ENCODE measurements at places on chromosomes 7 and 10.

- no peak for DNase-seq
Observed at GRCh38 chr10:14481752-14482151, 151.0 kb upstream of the FRMD4A start.

- no peak for DNase-seq
Observed at GRCh38 chr7:2869981-2870380, 25.9 kb upstream of the GNA12 start.

DNA sequence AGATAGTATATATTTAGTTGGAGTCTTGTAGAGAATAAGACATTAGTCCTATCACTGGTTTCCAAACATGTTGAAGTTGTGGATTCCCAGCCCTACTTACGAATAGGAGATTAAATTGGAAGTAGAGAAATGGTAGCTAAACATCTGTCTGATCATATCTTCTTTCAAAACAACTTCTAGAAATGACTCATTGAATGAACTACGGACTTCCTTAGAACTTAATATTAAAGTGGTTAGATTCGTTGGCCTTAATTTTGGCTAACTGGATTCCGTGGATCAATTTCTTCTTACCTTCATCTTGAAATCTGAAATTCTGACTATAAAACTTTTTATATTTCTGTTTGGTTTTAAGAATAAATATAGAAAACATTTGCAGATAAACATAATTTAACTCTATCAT, 3.4 kb downstream of the PHF14 start:
- no peak for DNase-seq

DNA sequence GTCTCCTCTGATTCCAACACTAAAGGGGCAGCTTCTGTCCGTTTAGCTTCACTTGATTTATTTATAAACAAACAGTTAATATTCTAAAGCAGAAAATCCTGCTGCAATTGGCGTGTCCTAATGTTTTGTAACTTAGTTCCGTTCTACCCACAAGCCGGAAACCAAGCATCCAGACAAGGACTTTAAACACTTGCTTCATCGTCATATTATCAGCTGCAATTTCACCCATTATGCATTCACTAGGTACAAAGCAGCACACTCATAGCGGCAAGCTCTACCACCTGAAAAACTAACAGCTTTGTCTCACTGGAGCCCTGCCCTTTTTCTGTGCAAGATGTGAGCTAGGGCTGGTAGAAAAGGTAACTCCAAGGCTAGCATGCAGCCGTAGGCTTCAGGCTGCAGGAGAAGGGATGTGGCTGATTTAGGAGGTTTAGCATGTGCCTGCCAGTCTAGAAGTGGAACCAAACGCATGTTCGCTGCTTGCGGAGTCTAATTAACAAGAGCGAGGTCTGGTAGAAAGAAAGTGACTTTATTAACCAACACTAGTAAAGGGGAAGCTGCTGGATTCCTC, 43.7 kb upstream of the BPGM start:
- DNase-seq: no peak

DNA sequence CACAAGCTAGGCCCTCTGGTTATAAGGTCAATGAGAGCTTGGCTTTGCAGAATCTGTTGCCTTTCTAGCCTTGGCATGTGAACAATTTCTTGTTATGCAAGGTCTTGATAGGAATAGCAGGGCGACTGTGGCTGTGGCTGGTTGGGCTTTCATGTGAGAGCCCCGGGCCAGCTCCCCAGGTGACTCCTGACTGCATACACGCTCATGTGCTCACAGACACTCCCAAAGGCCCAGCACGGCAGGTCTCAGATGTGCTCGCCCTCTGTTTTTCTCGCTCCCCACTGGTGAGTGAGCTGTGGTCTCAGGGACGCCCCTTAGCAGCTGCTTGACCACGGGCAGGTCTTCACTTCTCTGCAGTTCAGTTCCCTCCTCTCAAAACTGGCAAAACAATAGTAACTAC, 37.1 kb upstream of the ZNF32 start:
- no peak for DNase-seq

- DNase-seq: no peak
Observed at GRCh38 chr7:29196971-29197595, 2.5 kb downstream of the CHN2 start.

DNA sequence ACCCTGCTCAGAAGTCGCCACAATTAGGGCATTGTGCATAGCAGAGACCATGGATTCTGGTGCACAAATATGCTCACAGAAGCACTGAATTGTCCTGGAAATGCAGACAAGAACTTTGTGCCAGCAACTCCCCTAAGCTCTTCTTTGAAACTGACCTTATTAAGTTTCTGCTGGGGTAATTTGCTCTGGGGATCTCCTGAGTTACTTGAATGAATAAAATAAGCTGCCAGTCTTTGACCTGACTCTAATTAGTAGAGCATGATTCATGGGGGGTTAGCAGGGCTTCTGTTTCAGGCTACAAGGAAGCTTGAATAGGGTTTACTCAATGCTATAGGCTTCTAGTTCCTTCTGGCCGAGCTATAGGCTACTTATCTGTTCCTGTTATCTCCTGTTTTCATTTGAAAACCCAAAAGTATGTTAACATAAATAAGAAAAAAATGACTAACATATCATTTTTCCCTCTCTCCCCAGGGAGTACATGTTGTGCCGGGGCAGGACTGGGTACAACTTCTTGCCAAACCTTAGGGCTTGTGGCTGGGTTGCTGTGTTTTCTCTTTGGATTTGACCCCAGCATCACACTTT, 169.0 kb upstream of the TMEM229A start:
- DNase-seq: no peak

DNA sequence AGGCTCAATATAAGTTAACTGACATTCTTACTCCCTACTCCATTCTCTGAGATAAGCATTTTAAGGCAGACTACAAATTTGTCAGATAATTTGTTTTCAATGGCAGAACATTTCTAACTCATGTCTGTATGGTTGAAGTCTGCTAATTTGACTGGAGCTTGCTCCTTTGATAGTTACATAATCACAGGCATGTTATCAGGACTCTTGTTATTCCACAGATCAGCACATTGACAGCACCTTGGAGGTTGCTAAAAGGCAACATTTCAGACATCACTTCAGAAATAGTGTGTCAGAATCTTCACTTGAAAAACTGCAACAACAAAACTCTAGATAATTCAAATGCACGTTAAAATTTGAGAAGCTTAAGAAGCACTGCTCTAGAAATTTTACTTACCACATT, 158.3 kb upstream of the PCLO start:
- DNase-seq: no peak

DNA sequence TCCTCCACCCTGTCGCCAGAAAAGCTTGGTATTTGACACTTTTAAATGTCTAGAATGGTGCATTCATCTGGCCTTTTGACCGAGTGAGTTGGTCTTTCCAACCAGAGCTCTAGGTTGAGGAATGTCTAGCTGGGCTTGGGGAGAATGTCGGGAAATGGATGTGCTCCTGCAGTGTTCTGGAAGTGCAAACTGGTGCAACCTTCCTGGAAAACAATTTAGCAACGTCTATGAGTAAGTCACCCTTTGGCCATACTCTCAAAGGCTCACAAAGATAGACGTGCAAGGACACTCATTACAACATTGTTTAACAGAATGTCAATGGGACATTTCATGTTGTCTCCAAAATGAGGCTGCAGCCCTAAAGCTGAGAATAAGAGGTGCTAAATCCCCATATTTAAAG, 12.2 kb upstream of the NMT2 start:
- no peak for DNase-seq

- no peak for DNase-seq
Observed at GRCh38 chr10:88661577-88661976, 2.7 kb upstream of the LIPF start.

DNA sequence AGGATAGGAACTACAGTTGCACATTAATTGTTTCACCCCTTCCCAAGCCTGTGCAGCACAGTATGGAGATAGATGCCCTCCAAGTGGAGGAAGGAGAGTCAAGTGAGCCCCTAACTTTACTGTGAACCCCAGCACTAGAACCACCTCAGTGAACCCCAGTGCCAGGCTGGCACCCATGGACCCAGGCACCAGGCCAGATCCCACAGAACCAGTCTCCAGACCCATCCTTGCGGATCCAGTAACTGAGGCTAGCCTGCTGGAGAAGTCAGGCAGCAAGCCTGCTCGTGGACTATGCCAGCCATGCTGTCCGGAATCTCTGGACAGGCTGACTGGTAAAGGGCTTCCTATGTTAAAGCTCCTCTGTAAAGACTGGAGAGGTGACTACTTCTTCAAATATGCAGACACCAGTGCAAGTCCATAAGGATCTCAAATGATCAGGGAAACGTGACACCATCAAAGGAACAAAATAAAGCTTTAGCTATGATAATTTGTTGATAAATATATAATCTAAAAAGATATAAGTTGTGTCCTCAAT, 27.7 kb downstream of the SHOC2 start:
- DNase-seq: no peak

DNA sequence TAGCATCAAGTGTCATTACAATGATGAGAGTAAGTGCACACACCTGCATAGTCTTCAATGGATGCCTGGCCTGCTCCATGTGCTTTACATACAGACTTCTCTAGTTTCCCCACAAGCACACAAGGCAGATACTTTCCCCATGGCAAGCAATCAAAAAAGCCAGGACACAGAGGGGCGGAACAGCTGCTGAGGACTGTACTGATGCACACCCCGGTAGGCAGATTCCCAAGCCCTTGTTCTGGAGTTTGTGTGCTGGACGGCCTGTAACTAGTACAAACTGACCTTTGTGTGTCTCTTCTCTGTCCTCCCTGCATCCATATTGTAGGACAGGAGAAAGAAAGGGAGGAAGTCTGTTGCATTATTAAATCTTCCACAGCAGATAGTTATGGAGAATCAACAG, 25.8 kb downstream of the UBE2D4 start:
- no peak for DNase-seq

DNA sequence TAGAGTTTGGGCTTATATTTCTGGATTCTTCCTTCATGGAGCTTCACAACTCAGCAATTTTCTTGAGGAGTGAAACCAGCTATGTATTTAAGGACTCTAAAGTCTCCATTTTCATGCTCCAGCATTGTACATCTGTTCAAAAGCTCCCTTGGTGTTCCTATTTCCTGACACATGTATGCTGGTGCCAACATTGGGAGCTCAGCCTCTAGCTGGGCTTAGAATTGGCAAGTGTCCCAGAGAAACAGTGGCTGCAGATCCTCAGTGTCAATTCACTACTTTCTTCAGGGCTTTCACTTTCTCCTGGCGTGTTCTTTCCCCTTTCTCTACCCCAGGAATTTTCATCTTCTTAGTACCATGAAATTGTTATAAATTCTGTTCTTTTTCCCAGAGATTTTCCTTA, 103.1 kb downstream of the ZNF467 start:
- DNase-seq: no peak

DNA sequence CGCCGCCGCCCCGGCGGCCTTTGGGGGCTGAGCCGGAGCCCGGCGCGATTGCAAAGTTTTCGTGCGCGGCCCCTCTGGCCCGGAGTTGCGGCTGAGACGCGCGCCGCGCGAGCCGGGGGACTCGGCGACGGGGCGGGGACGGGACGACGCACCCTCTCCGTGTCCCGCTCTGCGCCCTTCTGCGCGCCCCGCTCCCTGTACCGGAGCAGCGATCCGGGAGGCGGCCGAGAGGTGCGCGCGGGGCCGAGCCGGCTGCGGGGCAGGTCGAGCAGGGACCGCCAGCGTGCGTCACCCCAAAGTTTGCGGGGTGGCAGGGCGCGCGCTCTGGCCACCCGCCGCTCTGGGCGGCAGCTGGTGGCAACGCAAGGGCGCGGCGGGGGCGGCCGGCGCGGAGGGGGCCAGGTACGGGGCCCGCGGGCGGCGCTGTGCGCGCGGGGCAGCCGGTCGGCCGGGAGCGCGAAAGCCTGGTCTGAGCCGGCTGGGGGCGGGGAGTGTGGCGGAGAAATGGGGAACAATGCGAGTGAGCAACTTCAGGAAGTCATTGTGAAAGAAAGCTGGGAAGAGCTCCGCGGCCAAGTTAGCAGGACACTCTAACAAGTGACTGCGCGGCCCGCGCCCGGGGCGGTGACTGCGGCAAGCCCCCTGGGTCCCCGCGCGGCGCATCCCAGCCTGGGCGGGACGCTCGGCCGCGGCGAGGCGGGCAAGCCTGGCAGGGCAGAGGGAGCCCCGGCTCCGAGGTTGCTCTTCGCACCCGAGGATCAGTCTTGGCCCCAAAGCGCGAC, at the start of gene IKZF1:
Gene IKZF1, plus strand, starts transcription at position 588 of the 782 bp plus-strand sequence. CDS start 14,346 bp downstream, outside the sequence.
- no peak for DNase-seq

DNA sequence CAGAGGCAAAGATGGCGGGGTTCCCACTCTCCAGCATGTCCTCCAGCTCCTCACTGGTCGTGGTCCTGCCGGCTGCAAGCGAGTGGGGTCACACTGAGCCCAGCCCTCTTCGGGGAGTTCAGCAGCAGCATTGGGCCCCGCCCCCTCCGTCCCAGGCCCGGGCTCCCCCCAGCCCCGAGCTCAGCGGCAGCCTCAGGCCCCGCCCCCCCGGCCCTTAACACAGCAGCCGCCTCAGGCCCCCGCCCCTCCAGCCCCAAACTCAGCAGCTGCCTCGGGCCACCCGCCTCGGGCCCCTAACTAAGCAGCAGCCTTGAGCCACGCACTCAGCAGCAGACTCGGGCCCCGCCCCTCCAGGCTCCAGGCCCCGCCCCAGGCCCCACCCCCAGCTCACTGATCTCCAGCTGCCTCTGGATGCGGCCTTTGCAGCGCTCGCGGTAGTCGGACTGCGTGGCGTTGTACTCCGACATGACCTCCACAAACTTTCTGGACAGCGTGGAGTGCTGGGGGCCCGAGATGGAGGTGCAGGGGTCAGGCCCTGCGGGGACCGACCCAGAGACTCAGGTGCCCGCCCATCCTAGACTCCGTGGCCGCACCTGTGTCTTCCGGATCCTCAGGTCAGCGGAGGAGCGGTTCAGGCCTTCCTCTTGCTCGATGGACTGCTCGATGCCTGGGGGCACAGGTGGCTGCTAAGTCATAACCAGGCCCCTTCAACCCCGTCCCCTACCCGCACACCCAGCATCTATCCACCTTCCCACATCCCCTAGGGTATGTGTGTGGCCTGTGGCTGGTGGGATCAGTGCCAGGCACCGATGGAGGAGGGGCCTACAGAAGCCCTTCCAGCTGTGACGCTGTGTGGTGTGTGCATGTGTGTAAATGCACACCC, 15.5 kb downstream of the STX1A start:
- DNase-seq: no peak

DNA sequence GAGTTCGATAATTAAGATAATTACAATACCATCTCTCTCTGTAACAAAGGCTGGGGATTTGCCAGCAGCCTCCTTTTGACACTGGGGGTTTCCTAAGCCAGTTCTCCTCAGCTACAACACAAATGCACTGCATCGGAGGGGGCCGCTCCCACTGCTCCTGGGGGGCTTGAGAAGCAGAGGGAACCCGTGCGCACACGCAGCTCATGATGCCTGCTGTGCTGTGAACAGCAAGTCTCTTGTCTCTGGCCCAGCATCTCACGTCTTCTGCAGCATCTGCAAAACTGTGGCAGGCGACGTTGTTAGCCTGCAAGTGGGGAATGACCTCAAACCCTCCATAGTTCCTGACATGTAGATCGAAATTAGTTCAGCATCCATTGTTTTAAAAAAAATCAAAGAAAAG, 5.5 kb downstream of the VIPR2 start:
- no peak for DNase-seq

All from stimulated activated CD8-positive, alpha-beta memory T cell treated with anti-CD3 and anti-CD28 coated beads, Interleukin-2, amount 100 ng/mL, for 1 hour (primary cell).